ENCODE measurements at places on chromosomes 12 and 14. TPM values are rescaled to one million over a fixed set of nuclear protein-coding genes. Genes with fewer than 3 reads are reported as not detected.
A peak's percentile ranks its signal among the peaks of the same experiment; 100 is the strongest.

The RIMKLB gene
- 94.8 TPM for total RNA-seq

The KIF26A gene
- total RNA-seq: 82.9 TPM

DNA sequence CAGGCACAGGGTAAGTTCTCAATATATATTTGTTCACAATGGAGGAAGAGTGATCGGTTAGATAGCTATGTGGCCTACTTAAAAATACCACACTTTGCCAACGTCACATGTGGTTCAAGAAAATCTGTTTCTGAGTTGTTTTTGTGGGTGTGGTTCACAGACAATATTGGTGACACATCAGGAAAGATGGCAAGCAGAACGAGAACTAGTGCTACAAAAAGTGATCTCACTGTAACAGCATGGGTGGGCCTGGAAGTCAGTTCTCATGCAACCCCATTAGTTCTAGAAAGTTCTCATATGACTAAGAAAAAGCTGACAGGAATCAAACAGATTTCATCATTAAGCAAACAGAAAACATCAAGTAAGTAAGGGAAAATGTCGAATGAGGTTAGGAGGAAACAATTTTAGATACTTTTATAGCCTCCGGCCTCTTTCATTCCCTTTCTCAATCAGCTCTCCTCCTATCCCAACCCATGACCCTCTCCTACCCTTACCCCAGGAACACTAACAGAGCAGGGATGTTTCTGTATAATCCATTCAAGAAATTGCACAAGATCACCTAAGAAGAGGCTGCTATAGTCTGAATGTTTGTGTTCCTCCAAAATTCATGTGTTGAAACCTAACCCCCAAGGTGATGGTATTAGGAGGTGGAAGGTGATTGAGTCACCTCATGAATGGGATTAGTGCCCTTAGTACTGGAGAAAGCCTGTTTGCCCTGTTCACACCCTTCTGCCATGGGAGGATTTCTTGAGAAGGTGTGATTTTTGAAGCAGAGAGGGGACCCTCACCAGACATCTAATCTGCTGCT lies 15.5 kb upstream of the NTN4 start:
- no peak overlapping the region for H3K4me3 ChIP-seq
- H3K27ac ChIP-seq: no peak overlapping the region
- H3K36me3 ChIP-seq: no peaks in the 10 kb centered on the region
- no peaks in the 10 kb centered on the region for H3K27me3 ChIP-seq

DNA sequence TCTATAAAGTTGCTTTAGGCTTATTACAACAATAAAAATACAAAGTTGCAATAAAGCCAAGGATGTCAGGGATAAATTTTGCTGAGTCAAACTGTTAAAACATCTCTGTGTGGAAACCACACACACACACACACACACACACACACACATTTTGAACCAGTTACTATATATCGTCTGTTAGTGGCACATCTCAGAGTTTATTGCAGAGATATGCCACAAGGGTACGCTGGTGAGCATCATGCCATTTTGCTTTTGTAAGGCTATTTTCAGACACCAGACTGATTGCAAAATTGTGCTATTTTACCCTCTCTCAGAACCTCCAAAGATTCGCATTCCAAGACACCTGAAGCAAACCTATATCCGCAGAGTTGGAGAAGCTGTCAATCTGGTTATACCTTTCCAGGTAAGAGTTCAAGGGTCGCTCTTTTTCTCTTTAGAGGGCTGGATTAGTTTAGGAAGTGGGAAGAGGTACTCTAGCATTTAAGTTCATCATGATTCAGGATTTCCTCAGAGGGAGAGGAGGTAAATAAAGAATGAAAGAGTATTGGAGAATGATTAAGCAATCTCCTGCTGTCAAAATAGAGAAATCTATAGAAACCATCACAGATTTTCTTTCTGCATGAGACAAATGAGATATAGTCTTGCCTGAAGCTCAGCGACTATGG lies 27.3 kb upstream of the CHPT1 start:
- no peak overlapping the region for H3K27ac ChIP-seq
- H3K27me3 ChIP-seq: no peaks in the 10 kb centered on the region
- peaks cover 10% of the 10 kb centered on the region for H3K4me1 ChIP-seq

DNA sequence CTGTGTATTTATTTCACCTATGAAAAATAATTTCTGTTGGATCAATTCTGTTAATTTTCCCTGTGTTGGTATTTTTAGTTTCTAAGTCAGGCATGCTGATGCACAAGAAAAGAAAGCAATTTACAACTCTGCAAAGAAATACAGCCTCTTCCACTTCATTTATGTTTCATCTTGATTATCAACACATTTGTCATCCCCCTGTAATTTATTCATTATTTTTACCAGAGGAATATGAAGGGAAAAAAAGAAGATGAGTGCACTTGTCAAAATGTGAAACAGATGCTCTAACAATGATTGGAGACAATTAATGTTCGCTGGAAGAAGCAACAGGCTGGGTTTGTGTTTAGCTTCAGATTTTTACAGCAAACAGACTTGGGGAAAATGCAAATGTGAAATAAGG lies 958.5 kb upstream of the SEL1L start:
- H3K4me1 ChIP-seq: no peaks in the 10 kb centered on the region
- H3K27me3 ChIP-seq: no peaks in the 10 kb centered on the region
- no peaks in the 10 kb centered on the region for H3K36me3 ChIP-seq
- no peak overlapping the region for H3K27ac ChIP-seq
- no peak overlapping the region for H3K4me3 ChIP-seq

DNA sequence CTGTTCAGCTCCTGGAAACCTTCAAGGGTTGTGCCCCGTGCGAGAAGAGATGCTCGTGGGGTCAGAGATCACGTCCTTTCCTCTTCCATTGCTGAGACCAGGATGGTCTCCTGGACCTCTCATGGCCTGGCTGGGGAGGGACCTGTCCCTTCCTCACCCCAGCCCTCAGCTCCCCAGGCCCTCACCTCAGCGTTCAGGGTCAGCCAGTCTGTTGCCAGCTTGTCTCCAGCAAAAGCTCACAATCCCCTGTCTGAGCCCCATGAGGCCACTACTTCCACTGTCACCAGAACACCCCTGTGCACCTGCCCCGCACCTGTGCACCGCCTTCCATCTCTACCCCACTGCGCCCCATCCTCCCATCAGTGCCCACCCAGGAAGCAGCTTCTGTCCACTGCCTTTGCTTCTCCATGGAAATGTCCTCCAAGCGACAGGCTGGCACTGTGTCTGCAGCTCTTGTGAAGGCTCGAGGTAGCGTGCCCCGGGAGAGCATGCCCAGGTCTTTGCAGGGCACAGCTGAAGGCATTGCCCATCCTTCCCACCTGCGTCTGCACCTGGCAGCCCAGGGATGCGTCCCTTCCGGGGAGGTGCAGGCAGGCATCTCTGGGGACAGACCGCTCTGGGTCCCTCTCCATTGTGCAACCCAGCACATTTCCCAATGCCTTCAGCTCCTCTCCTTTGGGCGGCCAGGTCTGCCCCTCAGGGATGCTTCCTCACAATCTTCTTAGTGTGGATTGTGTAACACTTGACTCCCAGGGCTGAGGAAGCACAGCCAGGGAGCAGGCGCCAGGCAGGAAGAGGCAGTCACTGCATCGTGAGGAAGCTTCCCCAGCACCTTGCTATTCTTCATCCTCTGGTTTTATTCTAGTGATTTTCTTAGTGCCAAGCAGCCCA lies 179.6 kb downstream of the ADGRD1 start:
- no peak overlapping the region for H3K27ac ChIP-seq
- DNase-seq: no peak
- no peak overlapping the region for H3K4me3 ChIP-seq
- no peaks in the 10 kb centered on the region for H3K36me3 ChIP-seq

GRCh38 chr14:58362798-58363412 lies 32.8 kb upstream of the TOMM20L start:
- no peaks in the 10 kb centered on the region for H3K4me1 ChIP-seq
- H3K4me3 ChIP-seq: no peak overlapping the region
- H3K27ac ChIP-seq: no peak overlapping the region
- H3K27me3 ChIP-seq: no peaks in the 10 kb centered on the region

GRCh38 chr12:114073076-114073475 lies 107.0 kb upstream of the RBM19 start:
- H3K36me3 ChIP-seq: no peaks in the 10 kb centered on the region
- no peak overlapping the region for H3K27ac ChIP-seq
- H3K4me1 ChIP-seq: peaks cover 5% of the 10 kb centered on the region
- DNase-seq: no peak

DNA sequence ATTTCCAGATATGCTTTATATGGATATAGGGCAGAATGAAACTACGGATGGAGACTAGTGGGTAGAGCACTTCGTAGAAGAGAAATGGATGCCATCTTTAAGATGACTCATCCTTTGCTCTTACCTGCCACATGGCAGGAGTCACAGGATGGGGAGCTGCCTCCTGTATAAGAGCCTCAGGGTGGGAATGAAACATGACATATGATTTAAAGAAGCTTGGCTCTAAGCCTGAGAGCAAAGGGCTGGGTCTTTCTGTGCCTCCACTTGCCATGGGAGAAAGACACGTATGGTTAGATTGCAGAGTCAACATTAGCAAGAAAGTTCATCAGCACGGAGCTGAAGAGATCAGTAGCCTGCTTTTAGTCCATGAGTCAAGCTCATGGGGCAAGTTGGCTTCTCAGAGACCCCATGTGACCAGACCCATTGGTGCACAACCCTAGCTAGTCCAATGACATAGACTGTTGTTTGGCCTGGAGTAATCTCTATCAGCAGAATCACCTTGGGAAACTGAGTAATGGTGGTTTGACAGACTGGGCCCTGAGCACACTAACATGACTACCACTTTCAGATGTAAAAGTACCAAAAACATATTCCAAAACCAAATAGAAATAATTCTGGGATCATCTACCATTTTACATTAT lies 38.1 kb upstream of the IL22 start:
- no peak overlapping the region for H3K27ac ChIP-seq
- DNase-seq: no peak
- no peaks in the 10 kb centered on the region for H3K27me3 ChIP-seq
- no peaks in the 10 kb centered on the region for H3K4me1 ChIP-seq

DNA sequence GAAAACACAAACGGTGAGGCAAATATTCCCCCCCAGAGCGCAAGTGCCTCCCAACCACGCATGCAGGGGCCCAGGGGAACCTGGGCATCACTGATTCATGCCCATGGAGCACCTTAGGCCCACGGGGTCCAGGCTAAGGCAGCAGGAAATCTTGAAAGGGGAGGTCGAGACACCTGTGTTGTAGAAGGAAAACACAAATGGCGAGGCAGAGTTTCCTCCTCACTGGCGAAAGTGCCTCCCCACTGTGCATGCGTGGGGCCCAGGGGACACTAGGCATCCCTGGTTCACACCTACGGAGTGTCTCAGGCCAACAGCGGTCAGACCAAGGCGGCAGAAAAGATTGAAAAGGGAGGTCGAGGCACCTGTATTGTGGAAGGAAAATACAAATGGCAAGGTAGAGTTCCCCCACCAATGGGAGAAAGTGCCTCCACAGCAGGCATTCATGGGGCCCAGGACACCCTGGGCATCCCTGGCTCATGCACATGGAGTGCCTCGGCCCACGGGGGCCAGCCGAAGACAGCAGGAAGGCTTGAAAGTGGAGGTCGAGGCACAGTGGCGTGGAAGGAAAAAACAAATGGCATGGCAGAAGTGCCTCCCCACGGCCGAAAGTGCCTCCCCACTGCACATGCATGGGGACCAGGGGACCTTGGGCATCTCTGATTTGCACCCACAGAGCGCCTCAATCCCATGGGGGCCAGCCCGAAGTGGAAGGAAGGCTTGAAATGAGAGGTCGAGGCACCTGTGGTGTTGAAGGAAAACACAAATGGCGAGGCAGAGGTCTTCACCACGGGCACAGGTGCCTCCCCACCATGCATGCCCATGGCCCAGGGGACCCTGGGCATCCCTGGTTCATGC lies 368.8 kb downstream of the ALG10 start:
- H3K4me1 ChIP-seq: no peaks in the 10 kb centered on the region
- H3K27ac ChIP-seq: no peak overlapping the region
- H3K27me3 ChIP-seq: no peaks in the 10 kb centered on the region
- H3K4me3 ChIP-seq: no peak overlapping the region

GRCh38 chr12:93790472-93791152 lies 113.4 kb downstream of the CRADD start:
- H3K4me3 ChIP-seq: no peak overlapping the region
- peaks cover 14% of the 10 kb centered on the region for H3K4me1 ChIP-seq
- DNase-seq: peak; percentile 12
- H3K27ac ChIP-seq: no peak overlapping the region

DNA sequence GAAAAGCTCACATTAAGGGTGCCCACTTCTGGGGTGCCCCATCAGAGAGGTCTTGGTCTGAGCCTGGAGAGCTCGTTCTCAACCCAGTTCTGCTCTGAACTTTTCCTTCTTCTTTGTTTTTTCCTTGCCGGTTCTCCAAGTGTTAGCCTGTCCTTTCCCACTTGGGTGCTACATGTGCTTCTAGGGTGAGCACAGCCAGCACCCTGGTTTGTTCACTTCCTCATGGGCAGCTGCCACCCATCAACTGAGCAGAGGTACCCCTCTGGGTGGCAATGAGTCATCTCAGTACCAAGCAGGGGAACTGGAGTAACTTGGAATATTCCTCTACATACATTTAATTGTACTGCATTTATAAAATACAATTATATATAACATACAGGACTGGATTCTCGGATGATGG lies 3.9 kb upstream of the SYNE3 start:
- no peak for DNase-seq
- H3K36me3 ChIP-seq: no peaks in the 10 kb centered on the region
- H3K27me3 ChIP-seq: peaks cover 37% of the 10 kb centered on the region
- no peak overlapping the region for H3K4me3 ChIP-seq
- H3K4me1 ChIP-seq: peaks cover 12% of the 10 kb centered on the region

- no peaks in the 10 kb centered on the region for H3K4me1 ChIP-seq
- no peaks in the 10 kb centered on the region for H3K36me3 ChIP-seq
- DNase-seq: peak; percentile 70
- H3K4me3 ChIP-seq: no peak overlapping the region
Observed at GRCh38 chr12:61538951-61539350, 721.3 kb upstream of the USP15 start.

Data from GM23338 (cell line).